Mesenteric fat pad (tissue), 1 donor: ENCODE measurements at places on chromosomes 2 and 18. TPM values are rescaled to one million over a fixed set of nuclear protein-coding genes. Genes with fewer than 3 reads are reported as not detected.

The CIB4 gene
- not detected for total RNA-seq

DNA sequence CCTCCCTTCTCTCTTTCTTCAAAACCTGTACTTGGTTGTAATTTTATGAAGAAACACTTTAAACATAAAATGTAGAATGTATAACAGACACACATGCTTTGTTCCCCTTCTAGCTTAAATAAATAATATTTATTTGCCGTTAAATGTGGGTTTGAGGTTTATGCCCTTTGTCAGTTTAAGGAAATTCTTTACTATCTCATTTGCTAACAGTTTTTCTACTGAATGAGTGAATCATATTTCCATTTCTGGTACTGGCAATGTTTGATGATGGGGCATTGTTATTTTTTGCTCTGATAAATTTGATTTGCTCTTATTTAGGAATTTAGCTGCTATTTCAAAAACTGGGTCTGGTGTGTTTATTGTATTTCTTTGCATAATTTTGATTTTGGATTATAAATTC is 555.6 kb downstream of the CCDC85A start:
- no peak for DNase-seq

The ANAPC1 gene
- 37.4 TPM for total RNA-seq

The IGFBP5 gene
- total RNA-seq, result 497 TPM

The CROCC2 gene
- not detected for total RNA-seq

The TMEM37 gene
- total RNA-seq, result 56.4 TPM

The TSPYL6 gene
- total RNA-seq, result not detected

- no peak for DNase-seq
Measured at GRCh38 chr2:49053156-49053555, 101.2 kb downstream of the FSHR start.

DNA sequence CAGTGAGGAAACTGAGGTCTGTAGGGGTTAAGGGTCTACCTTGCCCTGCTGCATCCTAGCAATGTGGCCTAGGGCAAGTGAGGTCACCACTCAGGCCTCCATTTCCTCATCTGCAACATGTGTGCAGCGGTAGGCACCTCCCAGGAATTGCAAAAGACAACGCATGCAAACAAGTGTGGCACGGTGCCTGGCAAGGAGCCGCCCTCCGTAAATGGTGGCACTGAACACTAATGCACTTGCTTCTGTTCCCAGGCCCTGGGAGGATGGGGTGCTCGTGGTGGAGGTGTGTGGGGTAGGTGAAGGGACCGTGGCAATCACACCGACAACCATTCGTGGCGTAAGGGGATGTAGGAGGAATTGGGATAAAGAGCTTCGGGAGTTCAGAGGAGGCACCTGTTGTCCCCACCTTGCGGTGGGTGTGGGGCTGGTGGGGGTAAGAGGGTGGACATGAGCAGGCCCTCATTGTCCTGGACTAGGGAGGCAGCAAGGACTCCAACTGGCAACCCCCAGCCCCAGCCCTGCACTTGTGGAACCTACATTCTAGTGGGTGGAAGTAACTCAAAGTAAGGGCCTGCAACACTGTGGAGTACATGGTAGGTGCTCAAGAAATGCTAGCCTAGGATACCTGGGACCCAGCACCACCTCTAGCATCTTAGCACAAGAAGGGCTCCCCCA is 26.0 kb downstream of the ATOH8 start:
- no peak for DNase-seq

The AUP1 gene
- total RNA-seq, result 112 TPM

DNA sequence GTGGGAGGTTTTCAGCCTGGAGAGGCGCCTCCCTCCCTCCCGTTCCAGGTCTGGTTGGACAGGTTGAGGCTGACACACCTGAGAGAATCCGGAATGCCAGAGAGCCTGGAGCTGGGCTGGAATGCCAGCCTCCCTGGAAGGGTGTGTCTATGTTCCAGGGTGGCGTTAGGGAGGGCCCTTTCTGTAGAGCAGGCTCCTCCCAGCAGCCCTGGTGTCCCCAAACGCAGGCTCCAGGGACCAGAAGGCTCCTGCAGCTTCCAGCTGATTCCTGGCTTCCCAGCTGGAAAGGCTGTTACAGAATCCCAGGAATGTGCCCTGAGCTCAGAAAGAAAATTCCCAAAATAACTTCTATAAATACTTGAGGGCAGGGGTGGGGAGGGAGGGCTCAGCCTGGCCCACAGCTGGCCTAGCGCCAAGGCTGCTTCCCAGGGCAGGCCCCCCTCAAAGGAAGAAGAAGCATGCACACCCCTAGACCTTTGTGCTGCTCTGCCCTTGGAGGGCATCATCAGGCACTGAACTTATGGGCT is 85.4 kb downstream of the STPG4 start:
- no peak for DNase-seq

- DNase-seq, result peak; percentile 55
Measured at GRCh38 chr2:105391763-105392662, 6.8 kb downstream of the FHL2 start.

DNA sequence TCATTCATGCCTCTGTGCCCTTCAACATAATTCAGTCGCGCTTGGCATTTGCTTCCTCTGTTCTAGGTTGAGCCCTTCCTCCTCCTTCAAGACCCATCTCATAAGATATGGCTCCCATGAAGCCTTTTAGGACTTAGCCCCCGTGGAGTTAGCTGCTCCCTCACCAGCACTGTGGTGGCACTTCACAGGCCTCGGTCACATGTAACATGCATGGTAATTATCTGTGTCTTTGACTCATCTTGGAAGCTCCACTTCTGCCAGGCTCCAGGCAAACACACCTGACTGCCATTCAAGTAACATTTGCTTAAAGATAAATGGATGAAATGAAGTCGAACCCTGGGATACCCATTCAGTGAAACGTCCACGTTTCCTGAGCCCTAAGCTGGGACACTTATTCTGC is 484.7 kb downstream of the EIPR1 start:
- peak; percentile 43 for DNase-seq

The ZNF804A gene
- not detected for total RNA-seq

The ARHGEF33 gene
- 0.35 TPM for total RNA-seq

GRCh38 chr2:177283906-177284305 is 19.4 kb upstream of the NFE2L2 start:
- DNase-seq, result no peak

DNA sequence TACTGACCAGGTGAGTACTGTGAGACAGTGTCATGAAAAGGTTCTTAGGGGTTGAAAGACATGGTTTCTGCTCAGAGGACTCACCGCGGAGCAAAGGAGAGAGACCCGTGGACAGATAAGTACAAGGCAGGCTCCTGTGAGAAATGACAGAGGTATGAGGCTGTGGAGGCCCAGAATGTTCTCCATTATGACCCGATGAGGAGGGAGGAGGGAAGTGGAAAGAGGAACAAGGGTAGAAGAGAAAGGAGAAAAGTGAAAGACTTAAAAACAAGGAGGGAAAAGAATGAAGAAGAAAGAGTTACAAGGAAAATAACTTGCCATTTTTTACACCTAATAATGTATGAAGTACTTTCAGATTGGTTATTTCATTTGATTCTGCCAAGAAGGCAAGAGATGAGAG is 29.8 kb downstream of the MAPRE3 start:
- no peak for DNase-seq

The DNAJC5G gene
- total RNA-seq, result not detected

DNA sequence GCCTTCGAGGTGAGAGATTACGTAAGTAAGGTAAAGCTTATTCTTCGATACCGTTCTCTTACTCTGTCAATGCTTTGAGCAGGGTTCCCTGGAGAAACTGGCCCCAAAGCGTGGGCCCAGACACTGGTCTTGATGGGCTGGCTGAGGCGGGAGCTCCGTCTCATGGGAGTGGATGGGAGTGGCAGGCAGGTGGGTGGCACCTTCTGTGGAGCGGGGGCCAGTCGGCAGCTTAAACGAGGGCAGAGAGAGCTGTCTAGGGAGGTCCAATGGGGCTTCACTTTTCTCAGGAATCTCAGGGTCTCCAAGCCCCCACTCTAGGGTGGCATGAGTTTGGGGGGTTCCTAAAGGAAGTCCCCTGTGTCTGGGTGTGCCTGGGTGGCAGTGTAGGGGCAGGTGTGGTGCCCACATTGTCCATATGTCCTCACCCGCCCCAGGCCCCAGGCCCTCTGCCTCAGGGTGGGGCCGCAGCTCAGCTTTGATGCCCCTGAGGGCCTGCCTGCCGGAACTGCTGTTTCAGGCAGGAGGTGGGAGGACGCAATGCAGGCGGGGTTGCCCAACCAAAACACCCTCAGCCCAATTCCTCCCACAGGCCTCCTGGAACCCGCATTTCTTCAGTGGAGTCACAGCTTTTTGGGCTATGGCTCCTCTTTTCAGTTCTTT is 32.5 kb upstream of the FOSL2 start:
- no peak for DNase-seq

The HRH4 gene
- total RNA-seq, result 0.39 TPM

DNA sequence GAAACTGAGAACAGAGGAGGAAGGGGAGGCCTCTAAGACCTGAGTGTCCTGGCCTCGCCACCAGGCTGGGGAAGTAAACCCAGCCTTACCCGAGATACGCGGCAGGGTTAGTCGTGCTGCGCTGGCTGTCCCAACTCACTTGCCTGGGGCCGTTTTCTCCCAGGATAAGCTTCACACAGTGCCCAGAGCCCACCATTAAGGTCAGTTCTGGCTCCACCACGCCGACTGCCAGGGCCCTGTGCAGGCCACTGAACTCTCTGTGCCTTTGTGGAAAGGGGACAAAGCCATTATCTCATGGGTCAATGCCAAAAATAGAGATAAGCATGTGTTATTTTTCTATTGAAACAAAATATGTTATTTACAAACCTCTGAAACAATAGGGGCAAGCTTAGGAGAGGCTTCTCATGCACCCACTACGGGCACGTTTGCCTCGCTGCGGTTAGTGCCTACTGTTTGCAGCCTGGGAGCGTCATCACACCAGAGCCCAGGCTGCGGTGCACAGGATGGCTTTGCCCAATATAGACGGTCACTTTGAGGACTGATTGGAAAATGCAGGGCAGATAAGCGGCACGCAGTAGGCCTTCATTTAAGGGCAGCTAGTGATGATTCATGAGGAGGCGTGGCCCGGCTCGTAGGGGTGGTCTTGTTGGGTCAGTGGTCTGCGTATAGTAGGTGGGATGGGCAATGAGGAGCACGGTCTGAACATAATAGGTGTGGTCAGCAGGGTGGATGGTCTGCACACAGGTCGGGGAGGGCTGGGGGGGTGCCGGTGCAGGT is 242.1 kb downstream of the GLI2 start:
- DNase-seq, result no peak

The CCDC74A gene
- total RNA-seq, result 0.96 TPM

DNA sequence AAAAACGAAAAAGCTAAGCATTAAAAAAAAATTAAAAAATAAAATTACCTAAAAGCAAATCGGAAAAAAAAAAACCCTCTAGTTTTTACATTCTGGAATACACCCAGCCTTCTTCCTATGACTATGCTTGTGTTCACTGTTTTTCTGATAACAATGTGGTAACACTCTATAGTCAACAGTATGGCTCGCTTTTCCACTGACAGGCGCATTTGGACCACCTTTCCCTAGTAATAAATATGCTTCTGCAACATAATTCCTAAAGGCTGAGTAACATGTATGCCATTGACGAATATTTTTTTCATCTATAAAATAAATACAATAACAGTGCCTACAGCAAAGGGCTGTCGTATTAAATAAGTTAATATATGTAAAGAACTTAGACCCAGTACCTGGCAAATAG is 27.9 kb downstream of the NOL10 start:
- no peak for DNase-seq
